ENCODE measurements at places on chromosomes 11 and 22. TPM values are rescaled to one million over a fixed set of nuclear protein-coding genes. Genes with fewer than 3 reads are reported as not detected.

WT1 gene
- total RNA-seq = not detected

PPP2R5B gene
- total RNA-seq = 17.8 TPM

KBTBD3 gene
- total RNA-seq = 3.6 TPM

P4HA3 gene
- 15.0 TPM for total RNA-seq

MARK2 gene
- 34.7 TPM for total RNA-seq

RAB39A gene
- not detected for total RNA-seq

FKBP2 gene
- 48.4 TPM for total RNA-seq

SAA4 gene
- not detected for total RNA-seq

GUCY1A2 gene
- 0.02 TPM for total RNA-seq

DNAJB7 gene
- total RNA-seq = not detected

SULT4A1 gene
- total RNA-seq = not detected

NPAS4 gene
- not detected for total RNA-seq

NXPE1 gene
- not detected for total RNA-seq

SHISAL1 gene
- total RNA-seq = 0.07 TPM

CATSPERZ gene
- total RNA-seq = not detected

SLC25A18 gene
- not detected for total RNA-seq

WNT11 gene
- not detected for total RNA-seq

APOL4 gene
- total RNA-seq = 2.6 TPM

MICAL2 gene
- total RNA-seq = 222 TPM

OR52I2 gene
- total RNA-seq = not detected

YPEL4 gene
- total RNA-seq = 0.30 TPM

SPA17 gene
- 4.7 TPM for total RNA-seq

GRAMD1B gene
- 6.8 TPM for total RNA-seq

YAP1 gene
- 36.5 TPM for total RNA-seq

C11orf52 gene
- 0.31 TPM for total RNA-seq

KLHL35 gene
- total RNA-seq = 1.2 TPM

MAPK12 gene
- 72.3 TPM for total RNA-seq

MMP13 gene
- total RNA-seq = not detected

MDK gene
- total RNA-seq = 336 TPM

LIMK2 gene
- 71.7 TPM for total RNA-seq

LBHD1 gene
- 10.5 TPM for total RNA-seq

P2RY6 gene
- 0.30 TPM for total RNA-seq

IL10RA gene
- total RNA-seq = 0.14 TPM

C1QTNF5 gene
- 126 TPM for total RNA-seq

TMEM25 gene
- total RNA-seq = 18.9 TPM

PDGFD gene
- 13.1 TPM for total RNA-seq

TOM1 gene
- 36.4 TPM for total RNA-seq

PGA5 gene
- not detected for total RNA-seq

OR2D2 gene
- total RNA-seq = 0.31 TPM

MB gene
- not detected for total RNA-seq

KRTAP5-5 gene
- total RNA-seq = not detected

NAV2 gene
- total RNA-seq = 45.8 TPM

MRGPRE gene
- not detected for total RNA-seq

OR9Q1 gene
- not detected for total RNA-seq

MUC15 gene
- total RNA-seq = not detected

ANO3 gene
- total RNA-seq = not detected

CECR2 gene
- 2.1 TPM for total RNA-seq

MYBPC3 gene
- not detected for total RNA-seq

DRD4 gene
- not detected for total RNA-seq

RTN4R gene
- total RNA-seq = 1.2 TPM

PKNOX2 gene
- total RNA-seq = 0.11 TPM

GRIK4 gene
- total RNA-seq = 0.74 TPM

CCDC117 gene
- 23.3 TPM for total RNA-seq
